ENCODE measurements at places on chromosomes 5 and 9.

DNA sequence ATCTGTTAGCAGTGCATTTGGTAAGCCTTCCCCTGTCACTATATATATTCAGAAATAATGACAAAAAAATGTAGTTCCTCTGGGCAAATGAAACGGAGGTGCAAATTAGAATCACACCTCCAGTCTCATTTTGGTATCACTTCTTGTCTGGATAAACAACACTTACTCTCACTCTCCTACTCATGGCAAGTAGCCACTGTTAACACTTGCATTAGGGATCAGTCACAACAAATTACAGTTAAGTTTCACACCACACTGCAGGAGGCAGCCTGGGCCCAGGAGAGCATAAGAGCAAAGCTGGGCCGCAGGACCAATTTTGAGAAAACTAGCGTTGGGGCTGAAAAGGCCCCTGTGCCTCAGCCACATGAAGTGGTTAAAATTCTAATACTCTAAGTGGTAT is 161.0 kb downstream of the ELAVL2 start:
- DNase-seq: no peak

DNA sequence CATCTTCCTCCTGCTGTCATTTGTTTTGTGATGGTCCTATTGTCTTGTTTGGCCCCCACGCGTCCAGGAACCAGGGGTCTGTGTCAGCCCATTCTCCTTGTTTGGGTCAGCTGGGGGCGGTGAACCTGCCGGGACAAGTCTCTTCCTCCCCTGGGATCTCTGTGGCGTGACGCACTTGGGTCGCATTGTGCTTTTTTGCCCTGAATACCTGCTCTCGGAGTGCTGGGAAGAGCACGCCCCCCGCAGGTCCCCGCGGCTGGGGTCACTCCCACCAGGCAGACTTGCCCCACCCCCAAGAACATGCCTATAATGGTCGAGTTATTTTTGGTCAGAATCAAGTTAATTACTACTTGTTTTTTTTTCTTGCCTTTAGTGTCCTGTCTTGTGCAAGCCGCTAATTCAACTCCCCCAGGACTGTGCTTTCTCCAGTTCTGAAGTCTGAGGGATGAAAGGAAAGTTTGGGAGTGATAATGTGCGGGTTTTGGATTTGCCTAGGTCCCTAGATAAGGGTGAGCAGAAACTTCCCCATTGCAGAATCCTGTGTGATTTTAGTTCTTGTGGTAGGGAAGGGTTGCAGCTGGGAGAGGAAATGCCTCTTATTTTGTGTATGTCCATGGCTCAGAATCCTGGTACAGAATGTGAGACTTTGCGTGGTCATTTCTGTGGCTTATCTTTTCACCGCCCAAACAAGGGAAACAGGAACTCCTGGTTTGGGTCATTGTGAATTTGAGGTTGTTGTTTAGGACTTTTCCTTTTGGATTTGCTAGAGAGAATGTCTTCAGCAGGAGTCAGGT is 789 bp downstream of the ACER2 start:
- no peak for DNase-seq

DNA sequence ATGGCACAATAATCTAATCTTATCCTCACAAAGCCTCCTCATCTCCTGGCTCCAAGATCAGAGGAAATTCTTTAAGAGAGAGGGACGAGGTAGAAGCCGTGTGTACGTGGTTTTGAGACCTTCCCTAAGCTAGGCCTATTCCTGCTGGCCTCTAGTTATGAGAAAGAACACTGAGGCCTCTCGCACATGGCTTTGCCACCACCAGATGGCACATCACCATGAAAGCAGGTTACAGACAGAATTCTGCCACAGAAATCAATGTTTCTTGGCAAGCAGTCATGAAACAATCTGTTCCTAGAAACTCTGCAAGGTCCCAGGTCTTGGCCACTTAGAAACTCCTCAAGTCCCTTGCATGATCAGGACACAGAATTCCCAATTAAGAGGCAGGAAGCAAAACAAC is 268.2 kb upstream of the TAS2R1 start:
- no peak for DNase-seq

DNA sequence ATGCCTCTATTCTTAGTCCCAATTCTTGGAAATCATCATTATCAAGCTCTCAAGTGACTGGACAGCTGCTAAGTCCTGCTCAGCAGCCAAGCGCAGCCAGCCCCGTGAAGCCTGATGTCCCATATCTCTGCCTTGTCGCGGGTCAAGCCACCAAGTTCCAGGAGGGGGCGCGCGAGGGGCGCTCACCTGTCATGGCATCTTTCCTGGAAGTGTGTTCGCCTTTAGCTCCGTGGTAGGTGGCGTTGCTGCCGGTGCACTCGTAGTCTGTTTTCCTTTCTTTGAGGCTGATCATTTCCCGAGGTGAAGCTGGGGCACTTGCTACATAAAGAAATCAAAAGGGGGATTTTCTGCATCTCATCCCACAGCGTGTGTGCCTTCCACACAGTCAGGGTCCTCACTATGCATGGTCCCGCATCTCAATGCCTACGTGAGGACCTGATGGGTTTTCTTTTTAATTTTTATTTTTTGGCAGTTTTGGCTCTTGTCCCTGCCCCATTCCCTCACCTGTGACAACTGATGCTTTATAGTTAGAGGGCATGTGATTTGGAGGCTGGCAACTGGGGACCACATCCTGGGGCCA is 227.0 kb upstream of the DAP start:
- DNase-seq: peak; percentile 45

DNA sequence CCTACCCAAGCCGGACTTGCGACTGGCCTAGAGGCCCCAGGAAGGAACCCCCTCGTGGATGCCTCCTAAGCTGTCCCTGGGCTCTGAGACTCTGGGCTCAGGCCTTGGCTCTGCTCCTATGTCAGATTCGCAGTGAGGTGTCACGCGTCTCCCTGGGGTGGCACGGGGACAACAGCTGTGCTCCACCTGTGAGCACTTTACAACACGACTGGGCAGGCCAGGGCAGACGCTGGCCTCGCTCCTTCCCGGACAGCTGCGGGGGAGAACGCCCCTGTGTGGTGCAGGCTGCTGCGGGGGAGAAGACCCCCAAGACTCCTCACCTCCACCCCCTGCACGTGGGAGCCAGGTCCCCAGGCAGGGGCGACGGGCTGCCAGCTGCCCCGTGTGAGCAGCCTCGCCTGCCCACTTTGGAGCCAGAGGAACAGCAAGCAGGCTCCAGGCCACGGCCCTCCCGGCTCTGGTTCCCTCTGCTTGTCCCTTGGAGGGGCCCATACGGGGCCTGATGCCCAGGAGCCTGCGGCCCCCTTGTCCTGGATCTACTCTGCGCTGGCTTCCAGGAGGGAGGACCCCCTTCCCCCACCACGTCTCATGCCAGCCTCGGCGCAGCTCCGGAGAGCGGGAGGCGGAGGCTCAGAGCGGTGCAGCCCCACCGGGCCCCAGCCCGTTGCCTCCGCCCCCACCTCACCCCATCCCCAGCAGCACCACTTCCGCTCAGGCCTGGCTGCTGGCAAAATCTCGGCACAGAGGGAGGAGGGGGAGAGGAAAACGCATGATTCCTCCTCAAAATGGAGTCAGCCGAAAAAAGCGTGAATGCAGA is 36.0 kb downstream of the SARDH start:
- DNase-seq: peak; percentile 33

- DNase-seq: no peak
Observed at GRCh38 chr5:147479444-147479843, 30.4 kb downstream of the DPYSL3 start.

DNA sequence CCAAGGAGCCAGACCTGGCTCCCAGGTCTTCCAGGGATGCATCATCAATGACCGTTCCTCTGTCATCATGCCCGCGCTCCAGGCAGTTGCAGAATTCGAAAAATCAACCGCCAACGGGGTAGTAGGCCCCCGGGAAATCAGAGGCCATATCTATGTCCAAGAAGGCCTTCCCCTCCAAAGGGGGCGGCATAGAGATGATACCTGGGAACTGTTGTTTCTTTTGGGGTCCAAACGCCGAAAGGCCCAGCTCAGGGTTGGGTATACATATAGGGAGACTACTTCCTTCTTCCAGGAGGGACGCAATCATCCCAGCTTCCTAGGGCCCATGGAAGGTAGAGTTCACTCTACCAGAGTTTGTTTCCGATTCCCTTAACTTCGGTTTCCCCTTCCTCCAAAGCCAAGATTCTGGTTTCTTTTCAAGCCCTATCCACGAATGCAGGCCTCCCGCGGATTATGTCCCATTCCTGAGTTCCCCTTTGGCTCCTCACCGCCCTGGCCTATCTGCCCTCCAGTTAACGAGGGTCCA is 754 bp downstream of the DCAF12 start:
- no peak for DNase-seq

DNA sequence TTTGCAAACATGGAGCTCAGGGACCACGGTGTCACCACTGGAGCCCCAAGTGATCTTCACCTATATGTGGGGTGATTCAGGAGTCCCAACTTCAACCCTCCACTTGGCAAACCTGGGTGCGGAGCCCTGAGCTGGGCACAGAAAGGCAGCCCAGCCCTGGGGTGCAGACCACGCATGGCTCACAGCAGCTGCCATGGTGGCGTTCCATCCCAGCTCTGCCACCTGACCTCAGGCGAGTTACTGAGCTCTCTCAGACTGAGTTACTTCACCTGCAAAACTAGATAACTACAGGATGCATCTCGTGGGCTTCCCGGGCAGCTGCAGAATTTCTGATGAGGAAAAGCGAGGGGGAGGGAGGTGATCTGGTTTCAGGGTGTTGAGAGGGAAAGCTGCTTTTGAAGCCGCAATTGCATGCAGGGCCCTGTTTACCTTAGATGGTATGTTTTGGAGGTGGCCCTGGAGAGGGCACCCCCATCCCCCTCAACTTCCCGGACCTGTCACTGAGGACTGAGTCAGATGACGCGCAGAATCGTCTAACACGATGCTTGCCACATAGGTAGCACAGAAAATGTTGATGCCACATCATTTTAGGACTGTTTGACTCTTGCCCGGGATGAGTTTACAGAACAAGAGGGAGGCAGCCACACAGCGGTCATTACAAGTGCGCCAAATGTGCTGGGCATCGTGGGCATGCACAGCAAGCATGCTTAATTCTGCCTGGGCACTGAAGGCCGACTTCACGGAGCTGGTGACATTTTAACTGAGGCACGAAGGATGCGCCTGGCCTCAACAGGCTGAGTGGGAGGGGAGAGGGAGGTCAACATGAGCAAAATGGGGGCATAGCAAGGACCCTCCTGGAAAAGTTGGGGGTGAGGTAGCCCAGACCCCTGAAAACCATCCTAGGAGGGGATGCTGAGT is 154.6 kb downstream of the COL23A1 start:
- DNase-seq: no peak

DNA sequence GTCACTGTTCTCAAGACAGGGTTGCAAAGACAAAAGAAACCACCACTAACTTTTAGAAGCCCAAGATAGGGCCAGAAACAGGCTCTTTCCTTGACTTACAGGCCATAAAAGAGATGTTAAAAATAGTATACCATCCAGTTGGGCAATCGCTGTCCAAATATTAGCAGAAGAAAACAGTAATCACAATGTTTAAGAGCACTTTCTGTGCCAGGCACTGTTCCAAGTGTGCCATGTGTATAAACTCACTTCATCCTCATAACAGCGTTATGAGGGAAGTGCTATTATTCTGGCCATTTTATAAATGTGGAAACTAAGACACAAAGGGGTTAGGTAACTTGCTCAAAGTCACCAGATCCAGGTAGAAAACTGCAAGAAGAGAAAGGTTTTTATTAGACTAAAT is 111.7 kb downstream of the KCNN2 start:
- no peak for DNase-seq

DNA sequence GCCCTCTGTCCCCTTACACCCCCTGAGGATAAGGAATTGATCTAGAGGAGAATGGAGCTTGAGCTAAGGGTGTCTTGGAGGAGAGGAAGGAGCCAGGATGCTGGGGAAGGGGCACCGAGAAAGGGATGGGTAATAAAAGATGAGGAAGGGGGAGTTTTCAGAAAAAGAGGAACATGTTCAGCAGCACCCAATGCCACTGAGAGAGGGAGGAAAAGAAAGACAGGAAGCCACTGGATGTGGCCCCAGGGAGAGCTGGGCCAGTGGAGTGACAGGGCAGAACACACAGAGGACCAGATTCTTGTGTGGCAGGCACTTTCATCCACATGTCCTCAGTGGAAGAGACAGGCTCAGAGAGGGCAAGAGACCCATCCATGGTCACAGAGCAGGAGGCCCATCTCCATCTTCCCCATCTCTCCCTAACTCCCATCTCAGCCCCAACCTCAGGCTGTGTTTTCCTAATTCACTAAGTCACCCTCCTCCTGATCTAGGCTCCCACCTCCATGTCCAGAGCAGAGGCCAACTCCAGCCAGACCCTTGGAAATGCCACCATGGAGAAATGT is 7.2 kb downstream of the PFN3 start:
- no peak for DNase-seq

GRCh38 chr5:120599576-120599975 is 135.5 kb downstream of the PRR16 start:
- no peak for DNase-seq

DNA sequence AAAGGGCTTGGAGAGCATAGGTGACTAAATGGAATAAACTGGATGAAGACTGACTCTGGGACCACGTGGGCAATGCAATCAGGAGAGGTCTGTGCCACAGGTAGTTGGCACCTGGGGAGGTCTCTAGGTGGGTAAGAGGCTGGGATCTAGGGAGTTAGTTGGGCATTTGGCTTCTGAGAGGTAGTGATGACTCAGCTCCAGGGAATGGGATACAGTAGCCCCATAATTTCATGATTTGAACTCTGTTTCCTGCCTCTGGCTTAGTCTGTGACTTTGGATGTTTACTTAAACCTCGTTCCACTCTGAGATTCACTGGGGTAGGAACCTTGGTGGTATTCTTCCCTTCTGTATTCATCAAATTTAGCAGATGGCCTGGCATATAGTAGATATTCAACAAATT is 240.8 kb downstream of the KIF4B start:
- DNase-seq: no peak

- DNase-seq: no peak
Observed at GRCh38 chr5:74889523-74890105, 23.4 kb upstream of the FAM169A start.

DNA sequence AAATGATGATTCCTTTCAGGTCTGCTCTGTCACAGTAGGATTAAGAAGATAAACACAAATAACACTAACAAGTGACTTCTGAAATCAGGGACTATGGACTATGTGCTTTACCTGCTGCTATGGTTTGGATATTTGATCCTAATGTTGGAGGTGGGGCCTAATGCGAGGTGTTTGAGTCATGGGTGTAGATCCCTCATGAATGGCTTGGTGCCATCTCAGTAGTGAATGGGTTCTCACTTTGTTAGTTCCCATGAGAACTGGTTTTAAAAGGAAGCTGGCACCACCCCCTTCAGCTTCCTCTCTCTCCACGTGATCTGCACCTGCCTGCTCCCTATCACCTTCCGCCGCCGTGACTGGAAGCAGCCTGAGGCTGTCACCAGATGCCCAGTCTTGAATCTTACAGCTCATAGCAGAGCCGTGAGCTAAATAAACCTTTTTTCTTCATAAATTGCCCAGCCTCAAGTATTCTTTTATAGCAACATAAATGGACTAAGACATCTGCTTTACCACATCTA is 3.3 kb downstream of the PPIC start:
- DNase-seq: no peak
